ENCODE measurements at places on chromosomes 5 and 9.

GRCh38 chr9:10774051-10774450 lies 161.2 kb upstream of the PTPRD start:
- no peak for DNase-seq

- no peak for DNase-seq
Observed at GRCh38 chr5:158383486-158383885, 524.5 kb upstream of the CLINT1 start.

GRCh38 chr9:114745879-114746550 lies 59.8 kb downstream of the TNFSF15 start:
- DNase-seq = no peak

GRCh38 chr5:168987543-168988300 lies 313.2 kb downstream of the SLIT3 start:
- peak; percentile 76 for DNase-seq

- DNase-seq = no peak
Observed at GRCh38 chr9:121672213-121672612, 20.8 kb downstream of the DAB2IP start.

- DNase-seq = no peak
Observed at GRCh38 chr5:170333161-170333910, 35.8 kb upstream of the LCP2 start.

- DNase-seq = no peak
Observed at GRCh38 chr9:2018162-2018643, 3.1 kb downstream of the SMARCA2 start.

- no peak for DNase-seq
Observed at GRCh38 chr5:948472-949274, 56.0 kb downstream of the TRIP13 start.

GRCh38 chr9:109463924-109464625 lies 34.0 kb downstream of the PTPN3 start:
- DNase-seq = no peak

GRCh38 chr9:133614678-133615077 lies 5.5 kb upstream of the FAM163B start:
- DNase-seq = no peak

GRCh38 chr9:86303316-86303975 lies 21.1 kb upstream of the ISCA1 start:
- no peak for DNase-seq

DNA sequence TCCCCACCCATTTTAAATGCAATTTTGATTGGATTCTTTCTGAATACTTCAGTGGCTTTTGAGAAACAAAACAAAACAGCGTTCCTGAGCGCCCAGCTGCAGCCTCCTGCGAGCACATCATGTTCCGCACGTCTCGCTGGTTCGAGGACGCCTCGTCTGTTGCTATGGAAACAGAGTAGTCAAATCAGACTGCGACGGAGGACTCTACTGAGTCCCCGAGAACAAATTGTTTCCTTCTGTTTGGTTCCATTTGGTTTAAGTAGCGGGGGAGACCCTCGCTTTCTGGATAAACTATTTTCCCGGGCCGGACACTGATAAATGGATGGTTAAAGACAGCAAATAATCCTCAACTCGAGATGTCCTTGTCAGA lies 69.0 kb downstream of the SLC28A3 start:
- peak; percentile 39 for DNase-seq

DNA sequence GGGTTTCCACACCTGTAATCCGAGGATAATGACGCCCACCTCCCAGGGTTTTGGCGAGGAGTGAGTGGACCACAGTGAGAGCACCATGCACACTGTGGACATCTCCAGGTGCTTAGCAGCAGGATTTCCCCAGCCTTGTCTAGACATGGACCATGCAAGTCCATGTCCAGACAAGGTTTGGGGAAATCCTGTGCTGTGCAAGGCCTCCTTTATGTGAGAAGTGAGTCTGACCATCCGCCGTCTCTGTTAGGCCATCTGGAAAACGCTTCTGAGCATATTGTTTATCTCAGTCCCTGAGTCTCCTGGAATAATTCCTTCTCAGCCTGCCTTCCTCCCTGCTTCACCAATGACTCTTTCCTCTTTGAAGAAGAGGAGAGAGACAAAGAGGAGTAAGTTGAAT lies 26.2 kb upstream of the TNFAIP8 start:
- no peak for DNase-seq

DNA sequence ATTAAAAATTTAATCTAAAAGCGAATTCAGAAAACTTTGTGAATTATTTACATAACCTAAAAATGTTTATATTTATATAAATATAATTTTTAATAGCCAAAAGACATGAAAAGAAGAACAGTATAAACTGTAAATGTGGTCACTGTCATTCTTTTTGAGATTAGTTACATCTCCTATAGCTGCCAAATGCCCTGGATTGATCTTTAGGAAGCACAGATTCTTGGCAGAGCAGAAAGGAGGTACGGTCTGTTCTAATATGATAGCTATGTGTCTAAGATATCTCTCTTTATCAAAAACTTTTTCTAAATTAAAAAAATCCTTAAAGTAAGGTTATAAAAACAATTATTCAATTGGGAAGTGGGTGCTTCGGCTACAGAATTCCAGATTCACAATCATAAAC lies 151.0 kb downstream of the LPAR1 start:
- DNase-seq = no peak

- no peak for DNase-seq
Observed at GRCh38 chr5:56024810-56025150, 30.0 kb upstream of the IL6ST start.

- DNase-seq = no peak
Observed at GRCh38 chr5:91434348-91434747, 51.2 kb upstream of the ARRDC3 start.

GRCh38 chr9:14203356-14204056 lies 110.4 kb downstream of the NFIB start:
- DNase-seq = peak; percentile 81

- no peak for DNase-seq
Observed at GRCh38 chr9:20490246-20490834, 132.0 kb downstream of the MLLT3 start.

DNA sequence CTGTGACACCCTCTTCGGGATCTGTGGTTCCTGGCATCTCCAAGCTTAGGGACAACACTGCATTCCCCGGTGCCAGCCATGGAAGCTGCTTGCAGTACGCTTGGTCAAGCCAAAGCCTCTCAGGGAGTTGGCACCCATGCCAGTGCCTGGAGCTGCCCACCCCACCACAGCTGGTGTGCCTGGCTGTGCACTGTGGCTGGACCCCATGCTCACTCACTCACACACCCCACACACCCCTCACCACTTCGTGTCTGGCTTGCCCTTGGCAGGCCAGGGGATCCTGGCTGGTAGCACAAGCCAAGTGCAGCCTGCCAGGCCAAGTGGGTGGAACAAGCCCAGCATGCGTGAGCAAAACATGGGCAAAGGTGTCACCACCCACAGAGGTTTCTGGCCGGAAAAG lies 324.5 kb upstream of the PTGER4 start:
- no peak for DNase-seq

DNA sequence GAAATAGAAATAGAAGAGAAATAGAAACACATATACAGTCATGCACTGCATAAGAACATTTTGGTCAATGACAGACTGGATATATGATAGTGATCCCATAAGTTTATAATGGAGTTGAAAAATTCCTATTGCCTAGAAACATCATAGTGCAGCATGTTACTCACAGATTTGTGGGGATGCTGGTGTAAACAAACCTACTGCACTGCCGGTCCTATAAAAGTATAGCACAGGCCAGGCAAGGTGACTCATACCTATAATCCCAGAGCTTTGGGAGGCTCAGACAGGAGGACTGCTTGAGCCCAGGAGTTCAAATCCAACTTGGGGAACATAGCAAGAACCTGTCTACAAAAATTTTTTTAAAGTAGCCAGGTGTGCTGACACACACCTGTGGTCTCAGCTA lies 240.6 kb upstream of the MAP3K1 start:
- DNase-seq = no peak

DNA sequence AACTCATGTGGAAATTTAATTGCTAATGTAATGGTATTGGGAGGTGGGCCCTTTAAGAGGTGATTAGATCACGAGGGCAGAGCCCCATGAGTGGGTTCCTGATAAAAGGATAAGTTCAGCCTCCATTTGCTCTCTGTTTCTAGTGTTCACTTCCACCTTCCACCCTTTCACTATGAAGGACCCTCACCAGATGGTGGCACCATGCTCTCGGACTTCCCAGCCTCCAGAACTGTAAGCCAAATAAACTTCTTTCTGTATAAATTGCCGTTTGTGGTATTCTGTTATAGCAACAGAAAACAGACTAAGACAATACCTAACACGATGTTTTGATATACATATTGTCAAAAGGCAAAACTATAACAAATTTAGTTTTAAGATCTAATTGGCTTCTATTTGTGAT lies 166.2 kb downstream of the DEPDC1B start:
- DNase-seq = no peak

- no peak for DNase-seq
Observed at GRCh38 chr9:92895812-92896436, 18.1 kb upstream of the ZNF484 start.

GRCh38 chr5:170419643-170420042 lies 30.5 kb upstream of the KCNMB1 start:
- no peak for DNase-seq

DNA sequence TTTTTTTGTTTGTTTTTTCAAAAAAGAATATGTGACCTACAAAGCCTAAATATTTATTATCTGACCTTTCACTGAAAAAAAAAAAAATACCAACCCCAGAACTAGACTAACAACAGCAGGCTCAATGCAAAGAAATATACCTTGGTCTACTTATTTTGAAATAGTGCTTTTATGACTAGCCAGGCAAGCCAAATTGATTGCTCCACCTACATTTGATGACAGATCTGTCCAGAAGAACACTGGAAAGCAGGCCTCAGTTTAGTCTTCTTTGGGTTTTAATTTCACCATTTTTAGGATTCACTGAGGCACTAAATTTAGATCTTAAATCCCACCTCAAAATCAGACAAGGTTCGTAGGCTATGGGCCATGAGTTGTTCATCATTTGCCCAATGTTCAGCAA lies 97.3 kb downstream of the PLPP1 start:
- no peak for DNase-seq

DNA sequence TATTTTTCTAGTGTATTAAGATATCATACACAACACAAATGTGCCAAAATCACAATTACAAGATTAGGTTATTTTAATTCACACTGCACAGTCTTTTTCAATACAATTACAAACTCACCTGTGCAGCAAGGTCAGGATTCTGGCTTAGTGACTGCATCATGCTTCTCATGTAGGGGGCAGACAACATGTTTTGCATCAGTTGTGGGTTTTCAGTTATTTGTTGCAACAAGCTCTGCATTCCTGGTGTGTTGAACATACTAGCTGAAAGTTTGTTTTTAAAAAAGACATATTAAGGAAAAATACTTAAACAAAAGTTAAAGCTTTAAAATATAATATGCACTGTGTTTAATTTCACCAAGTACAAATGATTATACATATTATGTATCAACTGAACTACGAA lies 38.7 kb downstream of the UBQLN1 start:
- DNase-seq = no peak

DNA sequence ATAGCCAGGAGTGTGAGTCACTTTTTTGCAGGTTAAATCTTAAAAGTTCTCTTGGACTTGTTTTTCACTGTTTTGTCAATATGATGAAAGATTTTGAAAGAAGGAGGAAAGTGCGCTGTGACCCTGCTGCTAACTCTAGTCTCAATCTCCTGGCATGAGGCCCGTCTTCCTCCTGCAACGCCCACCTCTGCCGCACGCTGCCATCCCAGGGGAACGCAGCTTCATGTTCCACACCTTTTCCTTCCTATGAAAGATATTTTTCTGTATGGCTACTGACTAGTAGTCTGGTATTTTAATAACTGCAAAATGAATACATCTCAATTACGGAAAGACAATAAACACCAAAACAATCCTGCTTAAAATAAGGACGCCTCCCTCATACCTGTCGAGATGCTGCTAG lies 8.3 kb downstream of the PPIC start:
- peak; percentile 56 for DNase-seq

- no peak for DNase-seq
Observed at GRCh38 chr5:135589152-135589551, 10.4 kb upstream of the CXCL14 start.

DNA sequence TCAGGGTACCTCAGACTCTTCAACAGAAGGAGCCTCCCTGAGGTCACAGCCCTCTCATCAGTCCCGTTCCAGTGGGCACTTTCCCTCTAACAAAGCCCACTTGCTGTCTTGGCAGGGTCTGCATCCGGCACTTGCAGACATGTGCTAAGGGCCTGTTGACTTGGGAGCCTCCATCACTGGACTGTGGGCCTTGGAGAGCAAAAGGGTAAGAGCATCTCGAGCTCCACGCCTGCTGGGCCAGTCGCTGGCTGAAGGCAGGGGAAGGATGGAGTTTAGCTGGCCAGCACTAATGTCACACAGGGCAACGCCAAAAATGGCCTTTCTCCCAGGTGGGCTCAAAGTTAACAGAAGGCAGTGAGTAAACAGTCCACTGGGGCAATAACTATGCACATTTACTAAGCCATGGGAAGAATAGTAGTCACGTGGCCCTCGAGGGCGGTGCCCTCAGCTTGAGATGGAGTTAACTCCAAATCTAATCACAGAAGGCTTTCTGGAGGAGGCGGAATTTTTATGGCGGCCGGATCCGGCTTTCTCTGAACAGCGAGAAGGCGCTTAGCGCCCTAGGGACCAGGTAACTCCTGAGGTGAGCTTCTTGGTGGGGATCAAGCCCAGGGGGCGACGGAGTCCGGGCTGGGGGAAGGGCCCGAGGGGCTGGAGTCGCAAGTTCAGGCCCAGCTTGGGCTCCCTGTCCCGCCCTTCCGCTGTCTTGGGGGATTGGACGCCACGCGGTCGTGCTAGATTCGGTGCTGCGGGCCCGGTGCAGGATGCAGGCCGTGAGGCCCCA lies 2.0 kb upstream of the NSD1 start:
- peak; percentile 34 for DNase-seq

- no peak for DNase-seq
Observed at GRCh38 chr5:153158608-153159007, 331.9 kb upstream of the GRIA1 start.

- DNase-seq = no peak
Observed at GRCh38 chr5:159902444-159903121, 13.7 kb upstream of the ADRA1B start.

GRCh38 chr5:6592601-6593000 lies 40.2 kb downstream of the NSUN2 start:
- DNase-seq = no peak

DNA sequence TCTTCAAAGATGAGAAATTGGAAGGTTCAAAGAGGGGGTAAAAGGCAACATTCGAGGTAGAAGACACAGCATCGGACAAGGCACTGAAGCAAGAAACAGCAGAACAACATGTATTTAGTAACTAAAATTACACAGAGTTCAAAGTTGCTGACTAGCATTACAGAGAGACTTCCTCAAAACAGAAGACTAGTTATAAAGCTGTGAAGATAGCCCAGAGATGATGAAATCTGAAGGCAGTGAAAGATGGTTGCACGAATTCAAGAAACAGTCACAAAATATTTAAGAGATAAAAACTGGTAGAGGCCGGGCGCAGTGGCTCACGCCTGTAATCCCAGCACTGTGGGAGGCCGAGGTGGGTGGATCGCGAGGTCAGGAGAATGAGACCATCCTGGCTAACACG lies 16.3 kb downstream of the MAPKAP1 start:
- DNase-seq = no peak

- DNase-seq = no peak
Observed at GRCh38 chr9:36080519-36080918, 43.8 kb downstream of the RECK start.
